ENCODE measurements at places on chromosomes 16 and 17.

DNA sequence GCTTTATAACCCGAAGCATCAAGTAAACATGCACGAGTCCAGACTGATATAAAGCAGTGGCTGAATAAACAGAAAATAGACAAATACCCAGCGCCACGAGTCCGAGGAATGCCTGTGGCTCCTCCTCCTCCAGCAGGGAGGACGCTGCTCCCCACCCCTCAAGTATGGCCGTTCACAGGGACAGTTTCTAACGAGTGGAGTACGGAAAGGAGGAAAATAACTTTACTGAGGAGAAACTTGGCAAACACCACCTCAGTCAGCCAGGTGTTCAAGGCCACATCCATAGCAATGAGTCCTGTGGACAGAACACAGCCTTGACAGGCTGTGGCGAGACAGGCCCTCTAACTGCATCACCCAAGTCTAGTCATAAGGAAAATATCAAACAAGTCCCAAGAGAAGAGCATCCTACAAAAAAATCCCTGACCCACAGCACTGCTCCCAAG is 9.2 kb downstream of the ZDHHC7 start:
- no peaks in the 10 kb centered on the region for H3K27me3 ChIP-seq
- no peak overlapping the region for H3K27ac ChIP-seq
- H3K36me3 ChIP-seq: peaks cover 7% of the 10 kb centered on the region
- DNase-seq: no peak

DNA sequence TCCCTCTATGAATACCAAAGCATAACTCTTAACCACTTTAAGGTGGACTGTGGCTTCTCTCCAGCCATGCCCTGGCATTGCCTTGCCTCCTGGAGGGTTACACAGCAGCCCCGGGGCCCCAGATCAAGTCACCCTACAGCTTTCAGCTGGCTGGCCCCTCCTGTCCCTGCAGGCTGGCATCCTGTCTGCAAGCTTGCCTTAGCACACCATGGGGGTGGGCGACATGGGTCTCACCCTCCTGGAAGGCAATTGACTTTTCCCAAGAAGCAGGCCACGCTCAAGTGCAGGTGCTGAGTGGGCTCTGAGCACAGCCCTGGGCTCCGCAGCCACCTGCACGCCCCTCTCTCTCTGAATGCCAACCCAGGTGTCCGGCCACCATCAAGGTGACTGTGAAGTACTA is 25.8 kb upstream of the AKTIP start:
- H3K27ac ChIP-seq: no peak overlapping the region
- H3K4me3 ChIP-seq: no peak overlapping the region
- H3K4me1 ChIP-seq: no peaks in the 10 kb centered on the region
- no peak for DNase-seq

DNA sequence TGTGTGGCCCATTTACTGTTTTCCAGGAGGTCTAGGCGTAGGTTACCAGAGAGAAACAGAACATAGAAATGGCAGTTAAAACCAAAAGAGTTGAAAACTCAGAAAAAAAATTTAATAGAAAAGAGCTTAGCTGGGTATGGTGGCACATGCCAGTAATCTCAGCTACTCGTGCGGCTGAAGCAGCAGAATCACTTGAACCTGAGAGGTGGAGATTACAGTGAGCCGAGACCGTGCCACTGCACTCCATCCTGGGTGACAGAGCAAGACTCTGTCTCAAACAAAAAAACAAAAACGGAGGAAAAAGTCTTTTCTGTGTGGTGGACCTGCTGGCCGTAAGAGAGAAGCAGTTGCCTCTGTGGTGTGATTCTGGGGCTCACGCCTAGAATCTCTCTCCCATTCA is 35.8 kb downstream of the MRTFB start:
- H3K27me3 ChIP-seq: no peaks in the 10 kb centered on the region
- no peak for DNase-seq
- H3K4me1 ChIP-seq: peaks cover 37% of the 10 kb centered on the region
- no peaks in the 10 kb centered on the region for H3K36me3 ChIP-seq
- no peak overlapping the region for H3K27ac ChIP-seq

DNA sequence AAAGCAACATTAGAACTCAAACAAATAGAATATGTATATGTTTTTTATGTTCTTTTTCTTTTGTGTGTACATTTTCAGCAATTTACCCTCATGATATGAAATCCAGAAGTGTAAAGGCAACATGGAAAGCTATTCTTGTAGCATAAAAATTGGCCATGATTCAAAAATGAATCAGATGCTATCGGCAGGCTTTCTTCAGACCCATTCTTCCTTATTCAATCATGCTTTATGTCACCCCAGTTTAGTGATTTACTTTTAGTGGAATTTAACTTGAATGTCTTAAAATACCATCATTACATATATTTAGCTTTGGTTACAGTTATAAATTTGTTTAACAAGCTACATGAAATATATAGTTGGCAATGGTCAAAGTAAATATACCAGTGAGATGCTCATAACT is 21.4 kb upstream of the SMIM36 start:
- H3K36me3 ChIP-seq: no peaks in the 10 kb centered on the region
- no peak overlapping the region for H3K4me3 ChIP-seq
- no peak for DNase-seq

DNA sequence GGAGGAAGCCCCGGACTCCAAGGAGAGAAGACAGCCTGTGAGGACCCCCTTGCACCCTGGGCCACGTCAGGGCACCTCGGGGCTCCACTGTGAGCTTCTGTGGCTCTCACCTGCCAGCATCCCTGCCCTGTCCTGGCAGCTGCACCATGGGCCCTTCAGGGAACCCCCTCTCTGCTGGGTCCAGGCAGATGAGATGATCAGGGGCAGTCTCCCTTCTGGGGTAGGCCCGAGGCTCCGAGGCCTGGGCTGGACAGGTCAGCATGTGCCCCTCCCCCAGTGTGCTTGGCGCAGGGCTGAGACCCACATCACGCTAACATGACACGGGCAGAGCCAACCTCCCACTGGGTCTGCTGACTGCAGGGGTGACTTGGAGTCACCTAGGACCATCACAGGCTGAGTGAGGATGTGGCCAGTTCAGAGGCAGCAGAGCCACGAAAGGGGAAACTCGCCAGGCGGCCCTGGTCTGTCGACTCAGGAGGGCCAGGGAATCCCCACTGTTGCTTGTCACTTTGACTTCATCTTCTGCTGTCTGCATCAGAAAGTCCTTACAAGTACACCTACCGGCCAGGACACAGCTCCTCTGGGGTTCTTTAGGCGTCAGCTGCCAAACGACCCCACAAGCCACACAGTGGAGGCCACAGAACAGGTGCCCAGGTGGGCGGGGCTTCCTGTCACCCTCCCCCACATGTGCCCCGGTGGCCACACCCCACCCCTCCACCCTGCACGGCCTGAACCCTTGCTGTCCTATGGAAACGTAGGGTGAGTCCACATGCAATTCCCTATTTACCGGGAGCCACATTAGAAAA is 2.2 kb downstream of the GALNS start:
- no peak overlapping the region for H3K4me3 ChIP-seq
- no peaks in the 10 kb centered on the region for H3K36me3 ChIP-seq
- no peak overlapping the region for H3K27ac ChIP-seq
- DNase-seq: peak; percentile 8
- H3K4me1 ChIP-seq: peaks cover 23% of the 10 kb centered on the region

Data from activated naive CD4-positive, alpha-beta T cell treated with anti-CD3 and anti-CD28 coated beads for 36 hours (primary cell).